Osteocyte (in vitro differentiated cells): ENCODE measurements at places on chromosomes 1 and 21. TPM values are rescaled to one million over a fixed set of nuclear protein-coding genes. Genes with fewer than 3 reads are reported as not detected.
A peak's percentile ranks its signal among the peaks of the same experiment; 100 is the strongest.

GRCh38 chr1:89643577-89643976, 10.7 kb downstream of the LRRC8C start:
- H3K4me1 ChIP-seq: no peaks in the 10 kb centered on the region
- no peaks in the 10 kb centered on the region for H3K27me3 ChIP-seq
- H3K4me3 ChIP-seq: no peak overlapping the region
- DNase-seq: no peak

DNA sequence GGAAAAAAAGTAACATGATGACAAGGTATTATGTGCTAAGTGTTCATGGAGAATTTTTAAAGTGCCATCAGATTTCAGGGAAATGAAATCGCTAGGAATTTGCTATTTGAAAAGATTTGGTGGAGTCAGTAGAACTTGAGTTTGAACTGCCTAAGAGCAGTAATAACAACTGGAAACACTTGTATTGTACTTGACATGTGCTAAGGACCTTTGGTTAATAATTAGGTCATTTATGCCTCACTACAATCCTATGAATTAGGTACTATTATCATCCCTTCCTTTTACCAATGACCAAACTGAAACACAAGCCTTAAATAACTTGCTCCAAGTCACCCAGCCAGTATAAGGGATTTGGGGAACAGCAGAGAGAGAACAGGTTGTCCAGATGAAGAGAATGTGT, 133.4 kb downstream of the NTNG1 start:
- no peaks in the 10 kb centered on the region for H3K36me3 ChIP-seq
- no peak overlapping the region for H3K27ac ChIP-seq
- no peaks in the 10 kb centered on the region for H3K4me1 ChIP-seq
- no peaks in the 10 kb centered on the region for H3K27me3 ChIP-seq
- H3K4me3 ChIP-seq: no peak overlapping the region
- DNase-seq: no peak

DNA sequence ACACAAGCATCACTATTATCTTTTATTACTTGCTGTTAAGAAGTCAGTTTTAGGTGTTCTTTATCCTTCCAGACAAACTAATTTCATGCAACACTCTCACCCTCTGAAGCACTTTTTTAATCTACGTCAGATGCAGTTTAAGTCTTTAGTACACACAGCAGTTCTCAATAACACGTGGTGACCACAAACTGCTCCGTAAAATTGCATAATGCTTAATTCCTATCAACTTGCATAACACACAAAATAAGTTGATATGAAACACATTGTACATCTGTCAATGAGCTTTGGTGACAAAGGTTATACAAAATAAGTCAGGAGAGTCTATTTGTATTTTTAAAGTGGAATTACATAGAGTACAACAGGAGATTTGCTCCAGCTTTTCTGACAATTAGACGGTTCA, 140.9 kb upstream of the ETS2 start:
- DNase-seq: no peak

DNA sequence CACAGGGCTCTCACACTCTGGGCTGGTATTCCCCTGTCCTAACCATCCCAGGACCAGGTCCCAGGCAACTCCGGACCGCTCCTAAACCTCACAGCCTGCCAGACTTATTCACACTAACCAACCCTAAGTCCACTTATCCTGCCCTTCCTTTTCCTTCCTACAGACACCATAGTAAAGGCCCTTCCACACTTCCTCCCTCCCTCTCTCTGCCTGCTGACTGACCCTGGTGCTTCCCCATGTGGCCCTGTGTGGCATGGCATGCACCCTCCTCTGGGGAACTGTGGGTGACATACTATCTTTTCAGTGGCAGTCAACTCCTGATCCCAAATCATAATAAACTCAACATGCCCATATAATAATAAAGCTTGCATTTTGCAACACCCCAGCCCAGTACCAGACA, 155.1 kb upstream of the DNAH14 start:
- H3K27ac ChIP-seq: no peak overlapping the region
- H3K36me3 ChIP-seq: no peaks in the 10 kb centered on the region
- H3K4me3 ChIP-seq: no peak overlapping the region
- DNase-seq: peak; percentile 40
- no peaks in the 10 kb centered on the region for H3K4me1 ChIP-seq

GRCh38 chr21:43739621-43740435, 20.9 kb downstream of the PDXK start:
- no peak overlapping the region for H3K4me3 ChIP-seq
- H3K27me3 ChIP-seq: no peaks in the 10 kb centered on the region
- H3K36me3 ChIP-seq: peaks cover 9% of the 10 kb centered on the region

GRCh38 chr1:184218458-184219075, 167.0 kb downstream of the TSEN15 start:
- H3K27ac ChIP-seq: no peak overlapping the region
- H3K36me3 ChIP-seq: no peaks in the 10 kb centered on the region
- no peaks in the 10 kb centered on the region for H3K27me3 ChIP-seq
- H3K4me3 ChIP-seq: no peak overlapping the region

GRCh38 chr1:53047737-53048736, 14.0 kb upstream of the PODN start:
- H3K36me3 ChIP-seq: peaks cover 39% of the 10 kb centered on the region
- H3K4me3 ChIP-seq: no peak overlapping the region
- DNase-seq: no peak
- H3K27ac ChIP-seq: no peak overlapping the region
- peaks cover 38% of the 10 kb centered on the region for H3K4me1 ChIP-seq

DNA sequence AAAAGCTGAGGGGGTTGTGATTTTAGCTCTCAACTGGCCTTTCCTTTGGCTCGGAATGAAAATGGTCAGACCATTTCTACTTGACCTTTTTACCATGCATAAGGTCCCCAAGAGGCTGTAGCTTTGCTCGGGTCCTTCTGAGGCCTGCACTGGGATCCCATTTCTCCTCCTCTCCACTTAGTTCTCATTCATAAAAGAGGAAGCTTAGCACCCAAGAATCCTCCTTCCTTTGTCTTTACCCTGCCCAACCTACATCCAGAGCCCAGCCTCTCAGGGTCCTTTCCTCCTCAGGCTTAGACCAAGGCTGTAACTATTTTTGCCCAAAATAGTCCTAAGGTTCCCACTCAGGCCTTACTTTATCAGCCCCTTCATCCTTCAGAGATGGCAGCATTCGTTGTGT, 6.0 kb upstream of the SLC27A3 start:
- peaks cover 6% of the 10 kb centered on the region for H3K4me1 ChIP-seq
- DNase-seq: no peak
- H3K27me3 ChIP-seq: no peaks in the 10 kb centered on the region
- H3K36me3 ChIP-seq: peaks cover 38% of the 10 kb centered on the region
- H3K27ac ChIP-seq: no peak overlapping the region
- no peak overlapping the region for H3K4me3 ChIP-seq

DNA sequence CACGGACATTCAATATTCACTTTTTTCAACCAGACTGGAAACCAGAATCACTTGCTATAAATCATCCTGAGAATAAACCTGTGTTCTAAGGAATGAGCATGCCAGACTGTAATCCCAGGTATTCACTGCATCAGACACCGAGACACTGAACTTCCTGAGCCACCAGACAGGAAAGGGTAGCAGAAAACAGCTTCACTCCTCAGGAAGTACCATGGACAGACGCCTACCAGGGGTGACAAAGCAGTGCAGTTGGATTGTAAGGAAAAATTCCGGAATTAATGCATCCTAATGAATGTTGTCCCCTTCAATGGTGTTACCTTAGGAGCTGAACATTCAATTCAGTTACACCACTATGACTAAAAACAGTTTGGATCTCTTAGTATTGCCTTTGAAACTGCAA, 156.1 kb downstream of the PIGK start:
- H3K4me1 ChIP-seq: no peaks in the 10 kb centered on the region
- peak; percentile 27 for DNase-seq
- H3K27ac ChIP-seq: no peak overlapping the region
- H3K36me3 ChIP-seq: no peaks in the 10 kb centered on the region
- no peak overlapping the region for H3K4me3 ChIP-seq

DNA sequence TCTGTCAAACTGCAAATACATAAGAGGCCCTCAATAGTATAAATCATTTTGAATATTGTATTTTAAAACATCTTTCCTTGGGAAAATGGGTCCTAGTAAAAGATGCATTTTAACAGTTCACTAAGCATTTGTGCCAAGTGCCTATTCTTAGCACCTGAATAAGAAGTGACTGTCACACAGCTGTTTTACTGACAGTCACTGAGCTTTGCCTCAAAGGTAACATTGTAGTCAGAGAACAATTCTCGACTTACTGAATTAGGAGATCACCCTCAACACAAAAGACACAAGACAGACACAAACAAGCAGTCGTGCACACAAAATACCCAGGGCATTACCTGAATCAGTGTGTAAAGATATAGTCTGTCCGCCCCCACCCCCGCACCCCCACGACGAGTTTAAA, 408 bp downstream of the ESRRG start:
- DNase-seq: no peak
- H3K4me3 ChIP-seq: peak overlapping the region; percentile 16
- no peaks in the 10 kb centered on the region for H3K36me3 ChIP-seq
- H3K4me1 ChIP-seq: peaks cover 12% of the 10 kb centered on the region
- H3K27me3 ChIP-seq: peaks cover 72% of the 10 kb centered on the region

- no peak for DNase-seq
- no peak overlapping the region for H3K4me3 ChIP-seq
- no peak overlapping the region for H3K27ac ChIP-seq
- H3K36me3 ChIP-seq: peaks cover 45% of the 10 kb centered on the region
- H3K27me3 ChIP-seq: no peaks in the 10 kb centered on the region
Observed at GRCh38 chr1:32042330-32042729, 28.7 kb downstream of the KHDRBS1 start.

GRCh38 chr1:197481101-197481500, 213.0 kb downstream of the CRB1 start:
- H3K4me1 ChIP-seq: peaks cover 12% of the 10 kb centered on the region
- no peak overlapping the region for H3K27ac ChIP-seq
- peaks cover 9% of the 10 kb centered on the region for H3K27me3 ChIP-seq
- DNase-seq: no peak

The GJA9 gene
- not detected in 2 replicates for total RNA-seq

The FAM72A gene
- total RNA-seq: 3.2 and 4.3 TPM in 2 replicates

The PCP4L1 gene
- total RNA-seq: not detected in 2 replicates

The SYNC gene
- total RNA-seq: 23.0 and 24.6 TPM in 2 replicates

The SH2D2A gene
- not detected in 2 replicates for total RNA-seq
